ENCODE measurements at places on chromosomes 7 and 10.

- no peak for DNase-seq
Measured at GRCh38 chr7:90176195-90176594, 21.9 kb downstream of the STEAP1 start.

DNA sequence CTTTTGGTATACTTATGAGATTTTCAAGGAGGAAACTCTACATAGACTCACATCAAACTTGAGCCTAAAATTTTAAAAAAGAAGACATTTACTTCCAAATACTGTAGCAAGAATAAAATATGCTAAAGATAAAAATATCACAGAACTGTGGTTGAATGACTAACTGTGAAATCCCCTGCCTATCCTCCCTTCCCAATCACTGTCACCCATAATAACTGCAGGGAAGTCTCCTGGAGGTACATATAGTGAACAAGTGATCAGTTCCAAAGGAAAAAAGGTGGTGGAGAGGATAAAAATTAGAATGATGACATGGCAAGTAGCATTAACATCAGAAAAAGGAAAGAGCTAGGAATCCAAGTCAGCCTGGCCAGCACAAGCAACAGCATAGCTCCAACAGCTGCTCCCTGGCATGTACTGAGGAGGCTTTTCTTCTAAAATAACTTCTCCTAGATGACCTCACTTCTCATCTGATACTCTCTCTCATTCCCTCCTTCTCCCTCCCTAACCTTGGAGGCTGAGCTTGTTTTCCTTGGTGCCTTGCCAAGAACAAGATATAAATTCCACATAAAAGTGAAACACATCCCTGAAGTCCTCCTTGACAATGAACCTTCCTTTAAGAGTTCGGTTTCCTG lies 124.0 kb downstream of the IQUB start:
- DNase-seq: no peak

DNA sequence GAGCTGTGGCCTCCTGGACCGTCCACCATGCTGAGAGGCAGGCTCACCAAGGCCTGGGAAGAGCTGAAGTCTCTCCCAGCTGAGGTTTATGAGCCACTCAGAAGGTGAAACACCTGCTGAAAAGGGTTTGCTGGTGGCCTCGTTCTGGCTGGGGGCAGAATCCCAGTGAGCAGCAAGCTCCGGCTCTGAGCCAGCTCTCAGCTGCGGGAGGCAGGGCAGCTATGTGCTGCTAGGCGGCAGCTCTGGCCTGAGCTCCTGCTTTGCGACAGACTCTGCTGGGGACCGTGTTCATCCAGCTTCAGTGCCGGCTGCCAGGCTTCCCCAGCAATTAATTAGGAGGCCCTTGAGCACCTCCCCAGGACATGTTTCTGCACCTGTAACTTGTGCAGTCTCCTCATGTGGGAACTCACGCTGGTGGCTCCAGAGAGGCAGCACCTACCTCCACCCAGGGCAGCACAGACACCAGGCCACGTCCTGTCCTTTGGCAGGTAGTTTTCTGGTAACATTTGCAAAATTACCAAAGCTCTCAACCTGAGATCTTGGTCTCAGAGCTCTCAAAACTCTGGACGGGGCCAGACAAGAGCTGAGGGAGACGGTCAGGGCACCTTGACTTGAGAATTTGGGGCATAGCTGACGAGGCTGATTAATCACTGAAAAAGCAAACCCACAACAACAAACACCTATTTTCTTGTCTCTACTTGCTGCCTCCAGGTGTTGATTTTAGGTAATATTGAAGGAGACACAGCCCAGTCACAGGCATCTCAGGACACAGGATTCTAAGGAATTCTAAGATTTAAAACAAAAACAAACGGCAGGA lies 185.0 kb downstream of the TCERG1L start:
- DNase-seq: no peak

DNA sequence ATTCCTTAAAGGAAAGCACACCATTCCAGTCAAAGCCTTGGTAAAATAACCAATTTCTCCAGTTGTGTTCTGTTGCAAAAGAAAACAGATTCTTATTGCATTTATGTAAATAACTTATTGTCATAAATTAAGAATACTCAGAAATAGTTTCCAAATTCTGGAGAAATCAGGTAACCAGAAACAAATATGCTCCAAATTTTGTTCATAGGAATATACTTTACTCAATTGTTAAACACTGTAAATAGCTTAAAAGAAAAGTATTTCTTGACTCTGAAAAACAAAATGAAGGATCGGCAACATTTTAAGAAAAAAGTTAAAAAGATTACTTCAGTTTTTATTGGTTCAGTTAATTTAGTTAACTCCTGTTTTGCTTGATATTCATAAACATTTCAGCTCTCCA lies 67.1 kb upstream of the PIK3CG start:
- no peak for DNase-seq

DNA sequence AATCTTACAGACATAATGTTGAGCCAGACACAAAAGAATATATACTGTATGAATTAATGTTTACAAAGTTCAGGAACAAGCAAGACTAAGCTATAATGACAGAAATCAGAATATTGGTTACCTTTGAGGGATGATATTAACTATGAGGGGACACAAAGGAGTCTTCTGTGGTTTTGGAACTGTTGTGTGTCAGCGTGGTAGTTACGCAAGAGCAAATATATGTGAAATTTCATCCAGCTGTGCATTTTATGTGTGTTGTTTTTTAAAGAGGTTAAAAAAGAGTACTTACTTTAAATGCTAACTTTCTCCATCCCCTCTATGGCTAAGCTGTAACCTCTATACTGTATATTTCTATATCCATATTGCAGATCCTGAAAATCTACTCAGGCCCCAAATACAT lies 14.9 kb downstream of the SLC25A28 start:
- no peak for DNase-seq

DNA sequence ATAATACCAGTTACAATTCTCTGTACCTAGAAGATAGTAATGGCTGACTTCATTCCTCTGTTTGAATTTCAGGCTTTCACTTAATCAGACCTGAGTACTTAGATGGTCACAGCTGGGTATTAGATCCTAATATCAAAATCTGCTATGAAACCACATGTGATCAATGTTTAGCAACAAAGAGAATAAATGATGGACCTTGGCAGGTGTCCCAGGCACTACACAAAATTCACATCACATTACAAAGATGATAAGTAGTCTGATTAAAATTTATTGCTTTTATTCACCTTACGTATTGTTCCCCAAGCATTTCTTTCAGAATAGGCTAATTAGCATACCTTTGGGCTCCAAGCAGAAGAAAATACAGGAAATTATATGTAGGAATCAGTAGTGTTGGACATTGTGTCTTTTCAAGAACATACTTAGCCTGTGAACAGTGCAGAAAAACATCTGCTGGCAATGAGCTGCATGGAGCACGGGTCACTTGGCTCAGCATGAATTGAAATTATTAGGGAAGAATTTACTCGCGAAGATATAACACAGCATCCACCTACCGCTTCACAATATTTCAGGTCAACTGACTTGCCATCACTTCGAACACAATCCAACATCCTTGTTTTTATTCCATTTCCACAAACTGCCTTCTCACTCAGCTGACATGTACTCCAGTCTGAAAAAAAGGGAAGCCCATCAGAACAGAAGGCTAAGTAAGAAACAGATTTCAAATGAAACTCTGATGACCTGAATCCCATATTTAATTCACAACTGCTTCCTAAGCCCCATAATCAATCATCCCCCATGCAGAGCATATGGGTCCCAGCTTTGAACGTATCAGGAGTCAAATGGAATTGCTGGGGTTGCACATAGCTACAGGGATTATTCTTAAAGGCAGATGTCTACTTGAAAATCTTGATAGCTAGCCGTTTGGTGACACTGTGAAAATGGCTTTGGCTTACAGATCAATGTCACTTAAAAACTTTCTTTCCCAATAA lies 421.0 kb downstream of the THSD7A start:
- no peak for DNase-seq

DNA sequence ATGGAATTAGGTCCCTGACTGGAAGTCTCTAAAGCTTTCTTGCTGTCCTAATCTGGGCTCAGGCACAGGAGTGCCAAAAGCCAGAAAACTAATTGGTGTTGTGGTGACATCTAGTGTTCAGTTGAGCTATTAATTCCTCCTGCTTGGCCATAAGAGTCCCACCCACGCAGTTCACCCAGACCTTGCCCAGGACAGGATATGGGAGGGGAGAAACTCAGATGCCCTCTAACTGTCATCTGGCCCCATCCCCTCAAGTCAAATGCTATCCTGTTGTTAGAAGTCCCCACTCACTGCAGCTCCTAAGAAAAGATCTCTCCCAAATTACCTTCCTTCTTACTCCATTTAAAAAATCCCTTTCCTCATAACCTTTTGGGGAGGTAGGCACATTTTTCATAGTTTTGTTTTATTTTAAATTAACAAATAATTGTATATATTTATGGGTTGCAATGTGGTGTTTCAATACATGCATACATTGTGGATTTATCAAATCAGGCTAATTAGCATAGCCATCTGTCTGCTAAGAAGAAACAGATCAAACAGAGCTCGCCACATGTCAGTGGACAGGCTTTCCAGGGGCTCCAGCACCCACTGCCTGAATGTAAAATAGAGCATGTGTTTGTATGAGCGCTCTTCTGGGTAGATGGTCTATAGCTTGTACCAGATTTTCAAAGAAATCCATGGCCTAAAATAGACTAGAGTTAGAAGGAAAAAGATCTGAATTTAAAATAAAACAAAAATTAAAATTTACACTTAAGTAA lies 84.0 kb downstream of the GSAP start:
- DNase-seq: peak; percentile 88

DNA sequence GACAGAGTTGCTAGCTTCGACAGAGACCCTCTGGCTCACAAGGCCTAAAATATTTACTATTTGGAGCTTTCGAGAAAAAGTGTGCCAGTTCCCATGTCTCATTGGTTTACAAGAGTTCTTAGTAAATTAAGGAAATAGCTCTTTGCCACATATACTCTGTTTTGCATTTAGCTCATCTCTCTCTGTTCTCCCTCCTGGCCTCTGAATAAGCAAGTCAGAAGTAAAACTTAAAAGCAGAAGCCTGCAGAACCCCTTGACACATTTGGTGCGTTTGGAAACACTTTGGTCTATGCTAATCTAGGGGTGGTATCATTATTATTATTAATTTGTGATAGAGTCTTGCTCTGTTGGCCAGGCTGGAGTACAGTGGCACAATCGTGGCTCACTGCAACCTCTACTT lies 6.4 kb downstream of the CARD11 start:
- no peak for DNase-seq

DNA sequence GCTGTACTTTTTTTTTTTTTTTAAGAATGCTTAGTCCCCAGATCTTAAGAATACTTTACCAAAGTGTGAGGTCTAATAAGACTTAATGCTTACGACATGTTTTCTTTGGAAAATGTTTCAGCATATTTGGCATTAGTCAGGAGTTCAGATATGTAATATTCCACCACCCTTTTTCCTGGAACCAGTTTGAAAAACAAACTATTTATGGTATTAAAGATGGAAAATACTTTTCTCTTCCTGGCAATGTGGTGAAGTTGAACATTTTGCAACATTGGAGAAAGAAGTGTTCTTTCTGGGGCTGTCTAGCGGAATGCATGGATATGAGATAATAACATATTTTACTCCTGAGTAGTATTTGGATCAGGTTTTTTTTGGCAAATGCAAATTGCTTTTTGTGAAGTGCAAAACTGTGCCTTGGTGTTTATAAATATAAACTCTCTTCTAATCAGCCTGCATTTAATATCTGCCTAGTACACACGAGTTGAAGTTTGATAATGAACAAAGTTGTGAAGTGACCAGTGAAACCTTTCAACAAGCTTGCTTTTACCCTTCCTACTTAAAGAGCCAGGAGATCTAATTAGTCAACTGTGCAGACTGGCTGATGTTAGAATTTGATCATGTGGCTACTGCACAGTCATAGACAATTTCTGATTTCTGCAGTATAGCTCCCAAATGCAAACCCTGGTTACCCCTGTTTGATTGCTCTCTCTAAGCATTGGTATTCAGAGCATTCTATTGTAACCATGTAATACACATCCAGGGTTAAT lies 20.9 kb downstream of the MAP3K8 start:
- DNase-seq: peak; percentile 97

DNA sequence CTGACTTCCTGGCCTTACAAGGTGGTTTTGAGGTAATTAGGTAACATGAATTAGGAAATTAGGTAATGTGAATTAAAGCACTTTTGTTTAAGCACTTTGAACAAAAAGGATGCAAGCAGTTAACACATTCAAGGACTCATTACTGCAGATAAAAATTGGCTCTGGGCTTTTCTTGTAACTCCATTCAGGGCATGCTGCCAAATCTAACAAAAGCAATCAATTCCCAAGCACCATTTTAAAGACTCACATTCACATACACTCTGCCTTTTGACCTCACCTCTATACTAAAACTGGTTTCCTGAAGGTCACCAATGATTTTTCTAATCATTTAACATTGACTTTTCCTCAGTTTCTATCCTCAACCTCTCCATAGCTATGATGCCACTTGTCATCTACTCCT lies 251.2 kb upstream of the RHOBTB1 start:
- no peak for DNase-seq

GRCh38 chr7:156034397-156034796 lies 222.1 kb upstream of the SHH start:
- DNase-seq: no peak

- DNase-seq: peak; percentile 9
Measured at GRCh38 chr7:27434756-27435400, 192.3 kb downstream of the EVX1 start.

- no peak for DNase-seq
Measured at GRCh38 chr7:35797311-35797710, 3.5 kb upstream of the SEPTIN7 start.

- no peak for DNase-seq
Measured at GRCh38 chr7:154960063-154960790, 42.7 kb downstream of the PAXIP1 start.

DNA sequence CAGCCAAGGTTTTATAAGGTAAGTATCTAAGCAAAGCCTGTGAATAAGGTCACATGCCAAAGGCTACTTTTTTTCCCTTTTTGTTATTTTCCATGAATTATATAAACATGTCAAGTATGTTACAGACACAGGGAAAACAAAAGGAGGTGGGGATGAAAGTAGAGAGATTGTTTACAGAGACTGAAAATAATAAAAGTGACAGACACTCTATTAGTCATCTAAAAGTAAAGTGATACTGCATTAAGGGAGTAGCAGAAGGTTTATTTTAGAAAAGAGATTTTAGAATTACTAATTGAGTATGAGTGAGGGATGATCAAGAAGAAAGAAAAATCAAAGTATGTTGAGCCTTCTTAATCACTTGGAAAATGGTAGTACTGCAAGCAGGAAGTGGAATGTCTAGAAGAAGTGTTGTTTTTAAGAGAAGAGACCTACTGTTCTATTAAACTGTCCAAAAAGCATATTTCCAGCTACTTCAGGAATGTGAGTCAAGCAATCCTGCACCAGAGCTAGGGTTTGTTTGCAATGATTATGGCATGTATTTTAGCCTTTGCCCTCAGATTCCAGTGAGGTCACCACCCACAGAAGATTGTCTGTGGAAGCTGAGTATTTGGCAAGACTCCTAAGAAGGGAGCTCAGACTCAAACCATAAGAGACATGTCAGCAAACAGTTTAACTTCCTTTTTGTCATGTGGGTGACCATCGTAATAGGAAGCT lies 177.9 kb upstream of the PLXDC2 start:
- DNase-seq: peak; percentile 95
